ENCODE measurements at places on chromosomes 7 and 10. TPM values are rescaled to one million over a fixed set of nuclear protein-coding genes. Genes with fewer than 3 reads are reported as not detected.

DNA sequence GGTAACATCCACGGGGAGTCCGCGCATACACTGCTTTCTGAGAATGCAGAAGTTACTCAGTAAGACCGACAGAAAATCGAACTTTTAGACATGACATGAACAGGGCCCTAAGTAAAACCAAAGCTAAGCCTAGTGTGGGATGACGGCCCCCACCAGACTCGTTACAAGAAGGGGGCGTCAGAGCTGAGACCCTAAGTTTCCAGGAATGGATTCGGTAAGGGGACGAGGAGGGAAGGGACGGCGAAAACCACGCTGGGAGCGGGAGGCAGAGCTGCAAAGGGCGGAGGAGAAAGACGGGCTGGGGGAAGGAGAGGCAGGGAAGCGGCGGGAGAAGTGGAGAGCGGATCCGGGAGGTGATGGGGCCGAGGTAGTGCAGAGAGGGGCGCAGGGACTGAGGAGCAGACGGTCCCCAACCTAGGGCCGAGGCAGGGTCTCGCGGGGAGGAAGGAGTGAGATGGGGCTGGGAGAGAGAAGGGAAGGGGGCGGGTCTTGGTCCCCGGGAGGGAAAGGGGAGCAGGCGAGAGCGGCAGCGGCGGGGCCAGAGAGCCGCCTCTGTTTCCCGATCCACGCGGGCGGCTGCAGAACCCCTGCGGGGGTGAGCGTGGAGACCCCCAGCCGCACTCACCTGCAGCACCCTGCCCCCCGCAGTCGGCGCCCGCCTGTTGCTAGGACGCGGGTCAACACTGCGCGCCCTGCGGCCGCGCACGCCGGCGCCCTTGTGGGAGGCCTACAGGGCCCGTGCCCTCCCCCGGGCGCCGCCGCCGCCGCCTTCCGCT is 513 bp downstream of the ODAD2 start:
- DNase-seq: peak; percentile 73

KLF14 gene
- not detected for total RNA-seq

- no peak for DNase-seq
Measured at GRCh38 chr10:125557311-125557710, 125.7 kb downstream of the TEX36 start.

DNA sequence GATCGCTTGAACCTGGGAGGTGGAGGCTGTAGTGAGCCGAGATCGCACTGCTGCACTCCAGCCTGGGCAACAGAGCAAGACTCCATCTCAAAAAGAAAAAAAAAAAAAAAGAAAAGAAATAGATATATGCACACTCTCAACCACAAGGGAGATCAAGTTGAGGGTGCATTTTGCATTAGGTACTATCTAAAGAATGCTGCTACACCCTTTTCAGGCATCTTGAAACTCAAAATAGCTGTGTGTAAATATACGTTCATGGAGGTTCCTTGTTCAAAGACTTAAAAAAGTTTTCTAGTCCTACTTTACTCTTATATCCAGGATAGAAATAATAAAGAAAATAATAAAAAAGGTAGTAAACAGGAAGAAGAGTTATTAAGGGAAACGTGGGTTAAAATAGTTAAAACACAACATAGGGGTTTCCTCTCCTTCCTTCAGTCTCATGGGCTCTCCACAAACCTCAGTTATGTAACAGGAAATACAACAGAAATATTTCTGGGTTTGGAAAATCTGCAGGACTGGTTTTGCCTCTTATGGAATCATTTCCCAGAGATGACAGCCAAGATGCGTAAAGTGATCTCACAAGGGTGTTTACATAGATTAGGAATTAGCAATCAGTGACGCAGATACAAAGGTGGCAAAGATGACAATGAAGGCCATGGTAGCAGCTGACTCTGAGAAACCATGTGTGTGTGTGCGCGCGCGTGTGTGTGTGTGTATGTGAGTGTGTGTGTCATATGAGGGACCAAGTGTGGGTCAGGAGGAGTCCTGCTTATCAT is 15.1 kb downstream of the STEAP4 start:
- no peak for DNase-seq

DNA sequence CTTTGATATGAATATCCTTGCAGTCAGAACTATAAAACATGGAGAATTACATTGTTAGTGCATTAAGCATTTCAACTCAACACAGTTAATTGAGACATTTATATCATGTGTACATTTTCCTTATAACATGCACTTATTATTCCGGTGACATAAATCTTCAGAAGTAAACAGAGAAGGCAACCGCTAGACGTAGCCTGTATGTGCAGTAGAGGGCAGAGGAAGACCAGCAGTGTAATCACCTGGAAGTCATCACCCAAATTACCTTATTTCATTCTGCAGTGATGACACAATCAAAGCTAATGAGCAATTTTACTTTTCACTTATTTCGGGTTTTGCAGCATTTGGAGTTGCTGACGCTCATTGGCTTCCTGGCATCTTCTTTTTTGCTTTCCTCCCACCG is 394.6 kb downstream of the SDK1 start:
- DNase-seq: no peak

ZNF727 gene
- not detected for total RNA-seq

DNA sequence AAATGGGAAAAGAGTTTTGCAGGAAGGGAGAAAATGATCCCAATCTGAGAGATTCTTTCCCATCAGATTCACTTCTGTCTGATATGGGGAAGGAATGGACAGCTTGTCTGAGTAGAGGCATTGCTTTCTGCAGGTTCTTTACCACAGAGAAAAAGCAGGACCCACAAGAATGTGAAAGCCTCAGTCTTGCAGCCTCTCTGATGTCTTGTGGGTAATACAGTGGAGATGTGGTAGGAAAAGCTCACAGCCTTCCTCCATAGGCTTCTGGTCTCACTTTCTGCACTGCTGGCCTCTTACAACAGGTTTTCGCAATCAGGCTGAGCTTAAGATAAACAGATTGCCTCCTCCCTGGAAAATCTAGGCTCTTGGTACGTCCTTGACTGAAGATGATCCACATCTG is 551 bp downstream of the IFIT1 start:
- DNase-seq: no peak

GRCh38 chr10:5694573-5694972 is 9.9 kb downstream of the TASOR2 start:
- no peak for DNase-seq

TMEM176A gene
- total RNA-seq: 0.74 TPM

- no peak for DNase-seq
Measured at GRCh38 chr10:60650378-60650800, 127.9 kb upstream of the CDK1 start.

GRCh38 chr10:1519391-1519790 is 217.9 kb downstream of the ADARB2 start:
- no peak for DNase-seq

DNA sequence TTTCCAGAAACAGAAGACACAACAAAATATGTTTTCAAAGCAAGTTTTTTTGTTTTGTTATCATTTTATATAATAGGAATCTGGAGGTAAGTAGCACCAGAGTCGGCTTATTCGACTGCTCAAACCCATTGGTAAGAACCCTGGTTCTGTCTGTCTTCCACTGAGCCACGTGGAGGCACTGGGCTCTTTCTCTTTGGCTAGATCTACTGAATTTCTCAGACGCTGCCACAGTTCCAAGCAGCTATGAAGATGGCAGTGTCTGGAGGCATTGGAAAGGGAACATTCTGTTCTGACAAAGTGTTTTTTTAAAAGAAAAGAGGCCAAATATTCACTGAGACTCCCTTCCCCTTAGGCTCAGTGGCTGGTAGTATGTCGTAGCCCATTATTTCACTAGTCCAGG is 338.8 kb downstream of the NRG3 start:
- no peak for DNase-seq

DNA sequence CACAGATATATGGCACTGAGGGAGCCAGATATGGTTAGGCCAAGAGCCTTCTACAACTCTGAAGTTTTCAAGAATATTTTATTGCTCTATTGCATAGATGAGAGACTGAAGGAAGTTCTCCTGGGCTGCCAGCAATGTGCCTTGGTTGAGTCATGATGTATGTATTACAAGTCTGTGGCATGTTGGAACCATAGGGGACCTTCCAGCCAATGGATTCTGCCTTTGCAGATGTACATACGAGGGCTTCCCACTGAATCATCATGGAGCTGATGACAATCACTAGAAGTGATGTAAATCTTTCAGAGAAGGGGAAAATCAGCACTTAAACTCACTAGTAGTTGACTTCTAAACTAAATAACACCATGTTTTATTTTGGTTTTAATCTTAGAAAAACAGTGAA is 419.5 kb downstream of the PHTF2 start:
- DNase-seq: no peak

PHYH gene
- total RNA-seq: 35.1 TPM

CUZD1 gene
- total RNA-seq: 3.8 TPM

Data from WTC11 (cell line).